ENCODE measurements at places on chromosomes 6 and 20.

DNA sequence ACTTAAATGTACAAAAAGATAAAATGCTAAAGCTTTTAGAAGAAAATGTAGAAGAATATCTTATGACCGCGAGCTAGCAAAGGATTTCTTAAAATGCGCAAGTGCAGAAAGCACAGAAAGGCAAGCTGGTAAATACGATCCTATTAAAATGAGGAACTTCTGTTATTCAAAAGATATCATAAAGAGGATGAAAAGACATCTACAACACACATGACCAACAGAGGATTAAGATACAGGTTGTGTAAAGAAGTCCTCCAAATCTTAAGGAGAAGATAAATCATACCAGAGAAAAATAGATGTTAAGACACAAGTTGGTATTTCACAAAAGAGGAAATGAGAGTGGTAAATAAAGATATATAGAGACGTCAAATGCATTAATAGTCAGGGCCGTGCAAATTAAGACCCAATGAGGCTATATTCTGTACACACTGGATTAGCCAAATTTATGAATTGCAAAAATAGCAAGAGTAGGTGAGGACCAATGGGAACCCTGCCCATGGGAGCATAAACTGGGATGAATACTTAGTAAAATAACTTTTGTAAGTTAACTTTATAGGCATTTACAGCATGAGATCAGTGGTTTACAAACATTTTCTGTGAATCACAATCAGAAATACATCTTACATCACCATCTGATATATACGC, 23.0 kb downstream of the APCDD1L start:
- no peak for DNase-seq

GRCh38 chr6:132298344-132298949, 102.8 kb downstream of the MOXD1 start:
- DNase-seq, result no peak

GRCh38 chr6:116866281-116866871, 10.7 kb upstream of the RFX6 start:
- DNase-seq, result no peak

DNA sequence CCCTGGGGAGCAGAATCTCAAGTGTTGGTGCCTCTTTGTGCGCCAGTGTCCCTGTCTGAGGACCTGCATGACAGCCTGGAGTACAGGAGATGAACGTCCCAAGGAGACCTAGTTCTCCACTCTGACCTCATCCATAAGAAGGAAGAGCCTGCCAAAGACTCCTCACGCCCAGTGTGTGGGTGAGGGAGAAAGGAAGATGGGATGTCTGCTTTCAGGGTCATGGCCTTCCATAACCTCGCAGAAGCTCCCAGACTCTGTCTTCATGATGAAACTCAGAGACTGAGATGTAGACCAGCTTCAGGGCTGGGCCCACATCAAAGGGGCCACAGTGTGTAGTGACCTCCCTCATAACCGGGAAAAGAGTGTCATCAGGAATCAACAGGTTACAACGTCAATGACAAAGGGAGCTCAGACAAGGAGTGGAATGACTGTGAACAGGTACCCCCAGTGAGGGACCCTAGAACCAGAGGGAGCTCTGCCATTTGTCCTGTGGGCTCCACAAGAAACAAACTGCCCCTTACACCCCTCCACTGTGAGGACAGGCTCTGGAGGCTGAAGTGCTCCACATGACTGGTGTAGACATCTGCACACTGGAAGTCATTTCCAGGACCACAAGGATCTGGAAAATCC, 8.1 kb downstream of the HLA-DQB1 start:
- no peak for DNase-seq

GRCh38 chr6:157512382-157512682, 131.3 kb downstream of the ZDHHC14 start:
- no peak for DNase-seq

DNA sequence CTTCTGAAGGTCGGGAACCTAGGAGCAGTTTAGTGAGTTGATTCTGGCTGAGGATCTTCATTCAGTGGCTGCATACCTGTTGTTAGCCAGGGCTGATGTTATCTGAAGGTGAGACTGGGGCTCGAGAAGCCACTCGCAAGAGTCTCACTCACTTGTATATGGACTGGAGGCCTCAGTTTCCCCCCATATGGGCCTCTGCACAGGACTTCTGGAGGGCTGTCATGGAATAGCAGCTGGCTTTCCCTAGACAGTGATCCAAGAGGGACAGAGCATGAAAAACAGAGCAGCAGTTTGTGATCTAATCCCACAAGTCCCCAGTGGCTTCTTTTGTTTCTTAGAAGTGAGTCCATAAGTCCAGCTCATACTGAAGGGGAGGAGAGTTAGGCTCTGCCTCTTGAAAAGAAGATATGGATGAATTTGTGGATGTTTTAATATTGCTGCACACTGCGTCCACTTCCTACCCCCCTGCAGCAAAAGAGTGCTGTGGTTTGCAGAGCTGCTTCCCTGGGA, 623.4 kb downstream of the CDH26 start:
- no peak for DNase-seq

DNA sequence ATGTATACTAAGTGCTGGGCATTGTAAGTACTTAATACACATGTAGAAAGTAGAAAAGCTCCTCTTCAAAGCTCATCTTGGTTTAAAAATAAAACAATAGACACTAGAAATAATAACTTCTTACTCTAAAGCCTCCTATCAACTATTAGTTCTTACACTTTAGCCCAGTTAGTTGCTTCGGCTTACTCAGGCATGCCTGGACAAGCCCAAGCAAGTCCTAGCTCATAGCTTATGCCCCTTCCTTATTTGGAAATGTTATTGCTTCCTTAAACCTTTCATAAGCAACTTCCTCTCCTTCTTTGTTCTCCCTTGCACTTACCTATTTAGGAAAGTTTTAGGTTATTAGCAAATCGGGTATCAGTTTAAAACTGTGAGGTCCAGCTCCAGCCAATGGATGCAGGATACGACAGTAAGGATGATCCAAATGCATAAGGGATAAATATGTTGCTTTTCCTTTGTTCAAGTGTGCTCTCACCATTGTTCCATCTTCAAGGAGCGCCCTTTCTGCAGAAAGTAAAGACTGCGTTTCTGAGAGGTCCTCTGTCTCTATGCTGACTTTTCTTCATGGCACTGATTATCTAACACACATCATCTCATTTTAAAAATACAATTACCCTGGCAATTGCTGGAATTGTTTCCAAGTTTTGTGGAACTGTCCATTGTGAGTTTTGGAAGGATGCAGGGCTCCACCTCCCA, 12.3 kb downstream of the TMEM30A start:
- DNase-seq, result no peak

DNA sequence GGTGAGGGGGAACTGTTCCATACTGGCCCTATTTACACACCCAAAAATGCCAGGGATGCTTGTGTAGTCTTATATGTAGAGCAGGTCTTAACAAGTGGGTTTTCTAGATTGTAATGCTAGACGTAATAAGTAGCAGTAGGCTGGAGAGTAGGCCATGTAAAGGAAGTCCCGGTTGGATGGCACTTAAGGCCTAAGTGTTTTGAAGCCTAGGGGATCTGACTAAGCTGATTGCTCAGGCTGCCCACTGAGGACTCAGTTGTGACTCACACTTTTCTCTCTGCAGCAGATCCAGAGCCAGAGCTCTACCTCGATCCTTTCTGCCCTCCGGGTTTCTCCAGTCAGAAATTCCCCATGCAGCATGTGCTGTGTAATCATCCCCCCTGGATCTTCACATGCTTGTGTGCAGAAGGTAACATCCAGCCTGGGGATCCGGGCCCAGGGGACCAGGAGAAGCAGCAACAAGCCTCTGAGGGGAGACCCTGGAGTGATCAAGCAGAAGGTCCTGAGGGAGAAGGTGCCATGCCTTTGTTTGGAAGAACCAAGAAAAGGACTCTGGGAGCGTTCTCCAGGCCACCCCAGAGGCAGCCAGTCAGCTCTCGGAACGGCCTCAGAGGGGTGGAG, 26.6 kb downstream of the ZNF133 start:
- peak; percentile 27 for DNase-seq

DNA sequence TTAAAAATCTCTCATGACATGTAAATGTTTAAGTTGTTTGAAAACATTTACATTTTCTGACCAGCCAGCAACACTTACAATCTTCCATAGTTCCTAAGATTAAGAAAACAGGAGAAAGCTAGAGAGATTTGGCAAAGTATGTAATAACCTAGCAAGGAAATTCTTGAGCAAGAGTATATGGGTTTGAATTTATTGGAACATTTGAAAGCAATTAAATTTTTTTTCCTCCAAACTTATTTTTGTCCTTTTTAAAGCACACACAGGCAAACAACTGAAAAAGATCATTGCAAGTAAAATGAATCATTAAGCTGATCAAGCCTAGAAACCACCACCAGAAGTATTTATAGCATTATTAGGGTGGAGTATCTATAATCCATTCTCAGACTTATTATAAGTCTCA, 20.1 kb upstream of the ZNF217 start:
- DNase-seq, result no peak

DNA sequence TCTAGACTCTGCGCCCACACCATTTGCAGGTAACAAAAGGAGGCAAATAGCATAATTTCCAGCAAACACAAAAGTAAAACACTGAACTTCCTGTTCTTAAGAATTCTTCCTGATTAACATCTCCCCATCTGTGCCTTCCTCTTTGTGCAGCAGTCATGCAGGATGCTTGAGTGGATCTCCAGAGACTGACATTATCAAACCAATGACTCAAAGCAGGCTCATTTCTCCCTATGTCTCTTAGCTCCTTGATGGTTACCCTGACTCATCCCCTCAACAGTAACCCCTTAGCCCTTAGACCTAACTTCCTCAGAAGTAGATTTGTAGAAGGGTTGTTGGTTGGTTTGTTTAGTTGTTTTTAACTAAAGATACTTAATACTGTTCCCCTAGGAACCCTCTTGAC, 137.0 kb upstream of the RIN2 start:
- DNase-seq, result peak; percentile 21
